ENCODE measurements at places on chromosomes 7 and 10.

- no peak for DNase-seq
Measured at GRCh38 chr7:136066304-136067143, 89.4 kb upstream of the MTPN start.

- no peak for DNase-seq
Measured at GRCh38 chr10:59098831-59099452, 77.5 kb upstream of the PHYHIPL start.

DNA sequence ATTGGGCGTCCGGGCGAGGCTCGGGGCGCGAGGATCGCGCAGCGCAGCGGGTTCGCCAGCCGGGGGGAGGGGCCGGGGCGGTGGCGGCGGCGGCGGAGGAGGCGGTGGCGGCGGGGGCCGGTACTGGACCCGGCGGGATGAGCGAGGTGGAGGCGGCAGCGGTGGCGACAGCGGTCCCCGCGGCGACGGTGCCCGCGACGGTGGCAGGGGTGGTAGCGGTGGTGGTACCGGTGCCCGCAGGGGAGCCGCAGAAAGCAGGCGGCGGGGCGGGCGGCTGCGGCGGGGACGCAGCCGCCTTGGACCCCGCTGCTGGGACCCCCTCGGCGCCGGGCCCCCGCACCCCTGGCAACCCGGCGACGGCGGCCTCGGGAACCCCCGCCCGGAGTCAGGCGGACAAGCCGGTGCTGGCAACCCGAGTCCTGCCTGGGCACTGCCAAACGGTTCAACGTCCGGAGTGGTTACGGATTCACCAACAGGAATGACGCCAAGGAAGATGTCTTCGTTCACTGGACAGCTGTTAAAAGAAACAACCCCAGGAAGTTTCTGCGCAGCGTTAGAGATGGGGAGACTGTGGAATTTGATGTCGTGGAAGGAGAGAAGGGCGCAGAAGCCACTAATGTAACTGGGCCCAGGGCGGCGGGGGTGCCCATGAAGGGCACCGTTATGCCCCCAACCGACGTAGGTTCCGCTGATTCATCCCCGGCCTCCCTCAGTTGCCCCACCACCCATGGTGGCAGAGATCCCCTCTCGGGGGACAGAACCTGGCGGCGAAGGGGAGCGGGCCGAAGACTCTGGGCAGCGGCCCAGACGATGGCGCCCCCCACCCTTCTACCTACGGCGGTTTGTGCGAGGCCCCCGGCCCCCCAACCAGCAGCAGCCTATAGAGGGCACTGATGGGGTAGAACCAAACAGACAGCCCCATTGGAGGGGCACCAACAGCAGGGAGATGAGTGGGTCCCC lies 100.3 kb upstream of the CPXM2 start:
- DNase-seq = no peak

DNA sequence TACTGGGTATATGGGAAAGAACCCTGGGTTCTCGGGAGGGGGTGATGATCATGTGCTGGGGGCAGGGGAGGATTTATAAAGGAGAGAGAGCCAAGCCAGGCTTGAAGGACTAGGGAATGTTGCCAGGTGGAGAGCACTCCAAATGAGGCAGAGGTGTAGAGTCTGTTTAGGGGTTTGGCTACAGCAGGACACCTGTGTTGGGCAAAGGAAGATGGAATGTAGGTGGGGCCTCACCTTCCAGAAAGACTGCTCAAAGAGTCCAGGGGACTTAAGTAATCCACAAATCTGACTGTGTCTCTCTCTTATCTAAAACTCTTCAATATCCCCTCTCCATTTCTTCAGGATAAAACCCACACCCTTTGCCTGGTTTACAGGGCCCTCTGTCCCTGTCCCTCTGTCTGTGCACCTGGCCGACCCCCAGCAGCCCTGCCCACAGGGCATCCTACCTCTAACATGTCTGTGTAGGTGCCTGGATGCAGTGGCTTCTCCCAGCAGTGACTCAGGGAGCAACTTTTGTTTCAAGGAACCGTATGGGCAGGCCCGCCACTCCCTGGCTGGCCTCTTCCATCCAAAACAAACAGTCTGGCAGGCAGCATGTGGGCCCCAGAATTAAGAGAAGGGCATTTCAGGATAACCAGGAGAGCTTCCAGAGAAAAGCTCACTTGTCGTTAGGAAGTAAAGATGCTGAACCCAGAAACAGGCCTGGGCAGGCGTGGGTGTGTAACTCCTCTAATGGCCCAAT lies 10.6 kb upstream of the PLEKHA1 start:
- DNase-seq = no peak

- no peak for DNase-seq
Measured at GRCh38 chr10:131946880-131947279, 34.8 kb downstream of the BNIP3 start.

DNA sequence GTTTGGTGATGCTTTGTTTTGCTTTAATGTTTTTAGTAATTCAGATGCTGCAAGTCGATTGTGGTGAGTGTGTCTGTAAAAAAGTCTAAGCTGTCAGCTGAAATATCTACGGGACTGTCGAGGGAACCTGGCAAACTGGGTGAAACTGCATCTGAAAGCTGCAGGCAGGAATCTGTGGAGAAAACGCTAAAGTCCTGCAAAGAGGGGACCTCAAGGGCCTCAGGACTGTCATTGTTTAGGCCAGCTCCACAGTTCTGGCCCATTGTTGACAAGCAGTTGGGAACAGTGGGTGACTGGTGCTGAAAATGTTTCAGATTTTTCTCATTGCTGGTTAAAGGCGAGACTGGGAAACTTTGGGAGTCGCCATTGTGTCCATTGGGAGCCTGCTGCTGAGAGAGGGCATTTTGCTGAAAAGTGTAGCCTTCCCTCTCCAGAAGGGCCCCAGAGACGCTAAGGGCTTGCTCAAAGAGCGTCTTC lies 1.8 kb downstream of the HOXA2 start:
- no peak for DNase-seq

- DNase-seq = no peak
Measured at GRCh38 chr7:48497521-48497920, 326.3 kb downstream of the ABCA13 start.

DNA sequence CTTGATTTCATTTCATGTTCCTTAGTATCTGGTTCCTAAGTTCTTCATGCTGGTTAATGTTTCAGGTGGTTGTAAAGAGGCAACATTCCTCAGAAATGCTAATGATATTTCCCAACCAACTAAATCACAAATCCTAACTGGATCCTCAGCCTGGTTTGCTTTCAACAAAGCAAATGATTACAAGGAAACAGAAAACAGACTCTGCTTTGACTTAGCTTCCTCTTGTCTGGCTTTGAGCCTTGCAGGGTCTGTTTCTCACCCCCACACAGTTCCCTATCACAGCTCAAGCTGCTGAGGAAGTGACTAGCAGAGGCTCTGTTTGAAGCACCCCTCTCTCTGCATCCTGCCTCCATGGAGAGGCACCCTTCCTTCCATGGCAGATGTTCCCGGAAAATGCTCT lies 130.2 kb upstream of the CTTNBP2 start:
- DNase-seq = no peak

- no peak for DNase-seq
Measured at GRCh38 chr7:92615861-92616260, 25.7 kb upstream of the FAM133B start.

GRCh38 chr7:140263277-140263676 lies 86.5 kb upstream of the KDM7A start:
- DNase-seq = no peak

- no peak for DNase-seq
Measured at GRCh38 chr7:41193738-41194282, 509.1 kb downstream of the INHBA start.

DNA sequence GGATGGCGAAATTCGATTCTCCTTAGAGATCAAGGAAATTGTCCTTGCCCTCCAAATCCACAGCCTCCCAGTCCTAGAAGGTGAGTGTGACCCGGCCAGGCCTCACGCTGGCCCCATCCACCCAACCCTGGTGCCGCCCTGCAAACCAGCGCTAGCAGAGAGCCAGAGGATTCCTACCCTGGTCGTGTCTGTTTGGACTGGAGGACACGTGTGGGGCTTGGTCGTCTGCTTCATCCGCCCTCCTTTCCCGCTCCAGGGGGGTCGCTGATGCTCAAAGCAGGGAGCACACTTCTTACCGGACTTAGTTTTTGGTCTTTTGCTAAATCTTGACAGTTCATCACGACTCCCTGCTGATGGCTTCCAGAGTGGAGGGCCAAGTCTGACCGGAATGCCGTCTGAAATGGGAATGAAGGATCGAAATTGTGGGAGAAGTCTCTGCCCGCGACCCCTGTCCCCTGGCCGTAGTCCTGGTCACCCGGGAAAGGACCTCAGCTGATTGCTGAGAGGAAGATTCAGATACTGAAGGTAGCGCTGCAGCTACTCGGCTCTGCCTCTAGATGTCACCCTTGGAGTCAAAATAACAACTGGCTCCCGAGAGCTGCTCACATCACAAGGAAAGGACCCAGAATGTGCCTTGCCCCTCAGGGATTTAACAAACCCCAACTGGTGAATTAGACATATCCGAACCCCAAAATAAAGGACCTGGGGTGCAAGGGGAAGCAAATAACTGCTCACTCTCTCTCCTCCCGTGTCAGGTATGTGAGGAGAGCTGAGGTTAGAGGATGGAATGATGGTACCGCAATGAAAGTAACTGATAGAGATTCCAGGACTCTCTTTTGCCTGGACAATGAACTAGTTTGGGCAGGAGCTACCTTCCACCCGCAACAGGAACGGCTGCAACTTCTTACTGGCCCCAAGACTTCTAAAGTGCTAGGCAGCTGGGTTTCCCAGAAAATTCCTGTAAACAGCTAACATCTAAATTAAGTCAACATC lies 23.5 kb upstream of the ORC5 start:
- DNase-seq = no peak

DNA sequence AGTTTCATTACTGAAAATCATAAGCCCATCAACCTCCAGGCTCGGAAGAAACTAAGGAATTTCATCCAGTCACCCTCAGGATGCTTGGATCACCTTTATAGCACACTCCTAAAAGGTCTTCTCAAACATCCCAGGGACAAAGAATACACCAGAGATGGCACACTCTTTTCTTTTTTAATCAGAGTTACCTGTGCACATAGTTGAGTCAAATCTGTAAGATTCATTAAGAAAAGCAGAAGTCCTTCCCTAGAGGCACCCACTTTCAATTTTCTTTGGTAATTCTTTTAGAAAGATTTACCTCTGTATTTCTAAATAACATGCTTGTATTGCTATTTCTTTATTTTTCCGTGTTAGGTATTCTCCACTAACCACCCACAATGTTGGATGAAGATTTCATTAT lies 50.6 kb upstream of the IL6 start:
- no peak for DNase-seq

- no peak for DNase-seq
Measured at GRCh38 chr7:81833401-81833800, 63.6 kb upstream of the HGF start.

DNA sequence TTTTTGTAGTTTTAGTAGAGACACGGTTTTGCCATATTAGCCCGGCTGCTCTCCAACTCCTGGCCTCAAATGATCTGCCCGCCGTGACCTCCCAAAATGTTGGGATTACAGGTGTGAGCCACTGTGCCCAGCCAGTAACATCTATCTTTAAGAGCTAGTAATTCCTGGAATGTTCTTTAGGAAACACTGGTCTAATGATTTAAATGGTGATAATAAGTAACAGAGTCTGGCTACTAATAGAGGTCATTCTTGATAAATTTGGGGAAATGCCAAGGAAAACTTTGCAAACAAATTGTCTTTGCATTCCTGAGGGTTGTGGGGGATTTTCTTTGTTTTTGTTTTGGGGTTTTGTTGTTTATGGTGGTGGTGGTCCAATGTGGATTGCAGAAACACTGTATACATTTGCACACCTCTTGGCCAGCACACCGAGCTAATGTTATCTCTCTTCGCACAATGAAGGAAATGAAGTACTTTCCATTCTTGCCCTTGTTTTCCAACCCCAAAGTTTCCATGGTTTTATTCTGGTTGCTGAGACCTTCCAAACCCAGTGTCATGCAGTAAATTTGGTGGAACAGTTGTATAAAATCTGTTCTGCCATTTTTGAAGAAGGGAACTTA lies 51.3 kb upstream of the WIPF3 start:
- no peak for DNase-seq

- DNase-seq = no peak
Measured at GRCh38 chr7:11228515-11228914, 254.8 kb downstream of the PHF14 start.

DNA sequence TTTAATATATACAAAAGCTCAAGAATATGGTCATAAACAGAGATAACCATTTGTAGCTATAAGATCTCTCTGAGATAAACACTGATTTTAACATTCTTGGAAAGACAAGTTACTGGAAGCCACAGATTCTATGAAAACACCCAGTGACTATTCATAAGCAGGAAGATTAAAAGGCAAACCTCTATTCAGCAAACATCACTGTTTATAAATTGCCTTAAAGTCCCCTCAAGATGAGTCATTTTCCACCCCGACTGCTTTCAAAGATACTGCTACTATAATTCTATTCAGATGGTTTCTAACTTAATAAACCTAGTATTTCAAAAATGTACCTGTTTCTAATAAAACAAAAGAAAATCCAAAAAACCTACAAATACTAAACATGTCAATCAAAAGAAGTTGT lies 21.0 kb downstream of the TM9SF3 start:
- DNase-seq = no peak
